ENCODE measurements at places on chromosomes 7 and 10. TPM values are rescaled to one million over a fixed set of nuclear protein-coding genes. Genes with fewer than 3 reads are reported as not detected.

AVPI1 gene
- total RNA-seq: 9.1 TPM

DNA sequence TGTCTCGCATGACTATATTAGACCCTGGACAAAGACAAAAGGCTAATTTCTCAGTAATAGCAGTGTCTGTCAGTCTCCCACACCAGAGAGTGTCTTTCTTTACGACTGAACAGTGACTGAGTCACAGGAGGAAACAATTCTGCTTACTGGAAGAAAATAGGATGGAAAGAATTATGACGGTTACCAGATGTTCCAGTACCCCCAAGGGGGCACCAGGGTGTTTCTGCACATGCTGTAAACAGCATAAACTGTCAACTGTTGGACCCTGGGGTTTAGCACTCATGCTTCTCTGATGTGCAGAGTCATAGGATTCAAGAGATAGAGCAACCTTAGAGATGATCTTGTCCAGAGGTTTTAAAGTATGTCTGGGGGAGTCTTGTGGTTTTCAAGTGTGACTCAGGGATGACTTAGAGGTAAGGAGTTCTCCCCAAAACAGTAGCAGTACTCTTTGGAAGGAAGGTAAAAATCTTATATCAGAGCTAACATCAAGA is 291.7 kb downstream of the THSD7A start:
- no peak for DNase-seq

DNA sequence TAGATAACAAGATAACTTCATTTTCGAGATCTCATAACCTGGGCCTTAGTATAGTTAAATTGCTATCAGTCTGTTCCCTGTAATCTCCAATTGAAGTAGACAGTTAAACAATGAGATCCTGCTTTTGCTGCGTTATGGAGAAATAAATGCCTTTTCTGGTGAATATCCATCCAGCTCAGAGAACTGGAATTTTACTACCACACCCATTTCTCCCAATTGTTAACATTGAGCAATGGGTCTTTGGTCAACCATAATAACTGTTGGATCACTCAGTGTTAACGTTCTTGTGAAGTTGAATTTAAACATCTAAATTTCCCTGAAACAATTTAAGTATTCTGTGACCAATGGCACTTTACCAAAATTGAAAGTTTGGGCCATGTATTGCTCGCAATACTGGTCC is 3.0 kb downstream of the CALU start:
- no peak for DNase-seq

DNA sequence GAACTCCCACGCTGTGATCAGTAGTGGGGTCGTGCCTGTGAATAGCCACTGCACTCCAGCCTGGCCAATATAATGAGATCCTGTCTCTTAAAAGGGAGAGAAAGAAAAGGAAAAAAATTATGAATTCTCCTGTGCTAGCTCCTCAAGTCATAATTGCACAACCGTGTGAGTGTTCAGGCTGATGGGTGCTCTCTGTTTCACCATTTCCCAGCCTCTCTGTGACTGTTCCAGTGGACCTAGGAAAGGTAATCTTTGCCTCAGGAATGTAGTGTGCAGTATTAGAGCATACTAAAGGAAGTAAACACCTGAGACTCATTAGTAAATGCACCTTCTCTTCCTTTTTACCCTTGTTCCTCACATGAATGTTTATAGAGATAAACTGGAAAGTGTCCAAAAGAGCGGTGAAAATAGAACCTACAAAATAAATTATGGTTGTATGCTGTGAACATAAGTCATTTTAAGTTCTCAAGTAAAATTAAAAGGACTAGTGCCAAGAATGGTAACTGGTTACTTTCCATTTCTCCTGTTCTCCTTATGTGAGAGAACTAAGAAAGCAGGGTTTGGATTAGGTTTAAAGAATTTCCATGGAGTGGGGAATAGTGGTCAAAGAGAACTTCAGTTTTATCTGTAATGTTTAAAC is 42.7 kb downstream of the INPP5F start:
- no peak for DNase-seq

- no peak for DNase-seq
Observed at GRCh38 chr7:2777898-2778535, 66.1 kb downstream of the GNA12 start.

GRCh38 chr7:76357475-76358010 is 1.2 kb downstream of the YWHAG start:
- DNase-seq: no peak

DNA sequence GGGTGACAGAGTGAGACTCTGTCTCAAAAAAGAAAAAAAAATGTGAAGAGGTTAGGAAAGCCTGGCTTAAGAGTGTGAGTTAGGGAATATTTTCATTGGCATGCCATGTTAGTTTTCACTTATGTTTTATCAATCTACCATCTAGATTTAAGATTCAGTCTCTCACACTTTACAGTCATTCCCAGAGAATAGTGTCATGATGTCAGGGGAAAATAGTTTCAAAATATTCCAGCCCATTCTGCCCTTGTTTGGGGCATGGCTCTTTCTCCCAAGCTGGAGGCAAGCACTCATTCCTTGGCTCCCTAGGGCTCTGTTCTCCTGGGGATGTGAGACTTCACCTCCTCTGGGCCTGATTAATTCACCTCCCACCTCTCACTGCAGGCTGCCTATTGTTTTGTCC is 331.5 kb downstream of the CXCL12 start:
- DNase-seq: no peak

- DNase-seq: no peak
Observed at GRCh38 chr7:37899712-37900247, 16.8 kb downstream of the SFRP4 start.

GRCh38 chr10:1425879-1426278 is 311.4 kb downstream of the ADARB2 start:
- DNase-seq: no peak

DNA sequence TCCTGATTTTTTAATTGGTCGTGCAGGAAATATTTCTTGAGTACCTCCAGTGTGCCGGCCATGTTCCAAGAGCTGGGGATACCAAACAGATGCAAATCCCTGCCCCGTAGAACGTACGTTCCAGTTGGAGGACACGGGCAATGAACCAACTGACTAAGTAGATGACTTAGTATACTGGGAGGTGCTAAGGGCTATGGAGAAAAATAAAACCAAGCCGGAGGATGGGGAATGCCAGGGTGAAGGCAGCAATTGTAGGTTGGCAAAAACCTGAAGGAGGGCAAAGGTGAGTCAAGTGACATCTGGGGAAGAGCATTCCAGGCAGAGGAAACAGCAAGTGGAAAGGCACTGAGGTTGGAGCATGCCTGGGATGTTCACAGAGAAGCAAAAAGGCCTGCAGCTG is 6.8 kb upstream of the VSIR start:
- no peak for DNase-seq
